Hematopoietic multipotent progenitor cell treated with erythropoietin and hydrocortisone succinate and interleukin-3 and kit ligand, for 15 days (in vitro differentiated cells): ENCODE measurements at places on chromosomes 6 and 20.
A peak's percentile ranks its signal among the peaks of the same experiment; 100 is the strongest.

- no peak for DNase-seq
These were observed 110.9 kb downstream of the GMDS start for GRCh38 chr6:2134554-2134953.

DNA sequence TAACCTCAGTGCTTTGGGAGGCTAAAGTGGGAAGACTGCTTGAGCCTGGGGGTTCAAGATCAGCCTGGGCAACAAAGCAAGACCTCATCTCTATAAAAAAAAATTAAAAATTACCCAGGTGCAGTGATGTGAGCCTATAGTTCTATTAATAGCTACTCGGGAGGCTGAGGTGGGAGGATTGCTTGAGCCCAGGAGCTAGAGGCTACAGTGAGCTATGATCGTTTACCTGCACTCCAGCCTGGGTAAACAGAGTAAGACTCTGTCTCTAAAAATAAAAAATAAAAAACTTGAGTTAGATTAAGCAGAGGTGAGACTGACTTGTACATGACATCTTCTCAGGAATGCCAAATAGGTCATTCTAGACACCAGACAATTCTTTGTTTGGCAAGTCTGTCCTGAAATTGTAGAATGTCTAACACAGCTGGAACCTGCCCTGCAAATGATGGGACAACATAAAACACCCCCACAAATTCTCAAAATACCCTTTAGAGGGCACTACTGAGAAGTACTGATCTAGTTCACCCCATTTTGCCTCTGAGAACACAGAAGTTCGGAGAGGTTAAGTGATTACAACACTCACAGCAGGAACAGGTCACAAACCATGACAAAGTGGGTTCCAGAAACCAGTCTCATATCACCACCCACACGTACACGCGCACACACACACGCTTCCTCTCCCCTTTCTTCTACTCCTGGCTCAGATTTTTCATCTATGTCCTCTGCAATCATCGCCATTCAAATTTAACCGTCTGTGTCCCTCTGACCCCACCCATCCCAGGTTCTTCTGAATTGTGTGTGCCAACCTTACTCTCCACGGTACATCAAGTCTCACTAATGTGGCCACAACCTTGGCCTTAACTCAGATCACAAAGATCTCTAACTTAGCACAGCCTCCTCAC, 38.3 kb downstream of the ARHGAP18 start:
- DNase-seq: peak; percentile 29

GRCh38 chr20:25327521-25328235, 63.0 kb downstream of the ABHD12 start:
- DNase-seq: no peak

- no peak for DNase-seq
These were observed 31.8 kb upstream of the ELMO2 start for GRCh38 chr20:46438156-46438750.

- DNase-seq: no peak
These were observed 29.7 kb upstream of the CD93 start for GRCh38 chr20:23115822-23116221.

- DNase-seq: no peak
These were observed 109.7 kb downstream of the BCAS1 start for GRCh38 chr20:53960579-53961272.

DNA sequence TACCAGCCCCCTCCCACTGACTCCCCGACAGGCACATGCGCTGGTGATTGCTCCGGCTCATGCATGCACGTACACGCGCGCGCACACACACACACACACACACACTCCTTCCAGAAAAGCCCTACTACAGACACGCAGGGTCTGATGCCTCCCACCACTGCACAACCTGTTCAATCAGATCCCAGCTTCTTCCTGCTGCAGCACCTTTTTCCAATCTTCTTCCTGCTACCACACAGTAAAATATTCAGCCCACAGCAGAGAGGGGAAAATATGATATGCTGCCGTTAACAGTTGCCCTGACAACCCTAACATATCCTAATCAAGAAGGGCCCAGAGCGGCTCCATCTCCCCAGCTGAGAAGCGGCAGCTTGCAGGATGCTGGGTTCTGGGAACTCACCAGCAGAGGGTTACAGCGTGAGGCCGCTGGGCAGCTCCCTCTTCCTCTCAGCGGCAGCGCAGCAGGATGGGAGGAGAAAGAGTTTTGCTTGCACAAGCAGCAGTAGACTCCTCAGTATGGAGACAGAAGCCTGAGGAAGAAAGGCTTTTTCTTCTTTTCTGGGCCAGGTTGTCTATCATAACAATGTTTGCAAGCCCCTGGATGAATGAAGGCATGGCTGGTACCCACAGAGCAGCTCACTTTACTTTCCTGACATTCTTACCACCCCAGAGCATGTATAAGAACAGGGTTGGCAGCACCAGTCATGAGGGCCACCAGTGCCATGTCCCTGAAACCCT, 23.9 kb downstream of the MAP7 start:
- DNase-seq: no peak

GRCh38 chr6:56244528-56245253, 2.7 kb downstream of the COL21A1 start:
- DNase-seq: no peak

DNA sequence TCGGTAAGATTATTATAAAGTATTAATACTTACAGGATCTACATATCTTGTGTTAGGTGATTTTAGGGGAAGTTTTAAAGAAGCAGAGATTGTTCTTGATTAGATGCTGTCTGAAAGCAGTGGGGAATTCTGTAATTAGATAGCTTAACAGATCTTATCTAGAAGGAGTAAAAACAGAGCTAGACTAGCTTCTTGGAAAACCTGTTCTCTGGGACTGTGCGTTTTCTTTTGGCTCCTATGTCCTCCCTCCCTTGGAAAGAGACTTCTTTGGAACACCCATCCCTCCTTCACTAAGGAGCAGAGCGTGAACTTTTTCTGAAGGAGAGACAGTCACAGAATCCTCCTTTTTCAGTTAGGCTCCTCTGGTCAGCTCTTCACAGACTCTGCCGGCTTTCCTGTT, 83.5 kb upstream of the ZNF184 start:
- DNase-seq: no peak

GRCh38 chr20:60632391-60633262, 619.4 kb upstream of the CDH4 start:
- DNase-seq: no peak

- DNase-seq: no peak
These were observed 57.8 kb upstream of the TAB2 start for GRCh38 chr6:149259753-149260152.

DNA sequence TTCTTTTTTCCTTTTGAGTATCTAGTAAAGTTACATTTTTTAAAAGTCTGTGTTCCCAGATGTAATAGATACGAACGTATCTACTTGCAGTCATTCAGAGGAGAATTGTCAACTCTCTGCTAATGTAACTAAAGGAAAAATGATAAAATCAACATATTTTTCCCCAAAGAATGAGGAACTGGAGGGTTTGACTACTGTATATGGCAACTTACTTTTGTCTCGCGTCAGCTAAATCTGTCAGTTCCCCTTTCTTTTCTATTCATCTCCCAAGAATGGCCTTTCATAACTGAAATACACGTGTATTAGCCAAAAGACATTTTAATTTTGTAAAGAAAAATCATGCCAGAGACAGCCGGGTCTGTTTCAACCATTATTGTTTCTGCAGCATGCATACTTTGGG, 5.4 kb downstream of the EYA2 start:
- no peak for DNase-seq

- no peak for DNase-seq
These were observed 171.3 kb downstream of the SLC16A10 start for GRCh38 chr6:111258615-111259088.

DNA sequence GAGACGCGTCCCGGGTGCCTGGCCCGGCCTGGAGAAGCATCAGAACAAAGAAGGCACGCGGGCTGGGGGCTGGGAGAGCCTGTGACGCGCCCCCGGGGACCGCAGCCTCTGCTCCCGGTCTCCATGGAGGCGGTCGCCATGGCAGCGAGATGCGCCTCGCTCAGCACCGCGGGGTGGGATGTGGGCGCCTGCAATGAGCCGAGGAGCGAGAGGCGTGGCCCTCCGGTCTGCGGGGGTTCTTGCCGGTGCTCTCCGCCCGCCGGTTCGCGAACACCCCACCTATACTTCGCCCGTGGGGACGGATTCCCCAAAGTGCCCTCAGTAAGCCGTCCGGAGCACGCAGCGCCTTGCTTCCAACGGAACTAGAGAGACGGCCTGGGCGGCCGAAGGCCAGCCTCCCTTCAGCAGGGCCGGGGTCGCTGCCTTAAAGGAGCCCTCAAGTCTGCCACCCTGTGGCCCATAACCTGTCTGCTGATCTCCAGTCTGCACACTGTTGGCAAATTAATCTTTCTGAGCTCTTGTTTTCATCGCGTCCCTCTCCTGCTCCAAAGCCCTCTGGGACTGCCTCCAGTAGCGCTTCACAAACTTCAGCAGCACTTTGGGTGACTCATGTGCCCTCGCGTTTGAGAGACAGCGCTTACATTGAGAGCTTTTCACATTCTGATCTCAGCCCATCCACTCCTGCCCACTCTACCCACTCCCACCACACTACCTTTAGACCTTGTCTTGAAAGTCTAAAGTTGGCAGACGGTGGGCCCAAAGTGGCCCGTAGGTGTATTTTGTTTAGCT, 983 bp upstream of the ADISSP start:
- peak; percentile 52 for DNase-seq

- no peak for DNase-seq
These were observed 183.3 kb downstream of the EDN1 start for GRCh38 chr6:12473494-12473893.

DNA sequence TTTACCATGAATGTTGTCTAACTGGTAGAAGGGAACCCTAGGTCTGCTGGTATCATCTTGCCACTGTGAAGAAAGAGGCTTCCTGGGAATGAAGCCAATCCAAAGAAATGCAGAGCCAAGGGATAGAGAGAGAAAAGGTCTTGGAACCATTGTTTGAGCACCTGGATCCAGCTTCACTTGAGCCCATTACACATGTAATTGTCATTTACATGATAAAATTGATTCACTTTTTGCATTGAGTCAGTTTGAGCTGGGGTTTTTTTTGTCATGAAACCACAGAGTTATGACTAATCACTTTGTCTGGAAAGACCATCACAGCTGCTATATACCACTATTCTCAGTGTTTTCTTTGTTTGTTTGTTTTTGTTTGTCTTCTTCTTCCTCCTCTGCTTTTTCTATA, 112.3 kb downstream of the CBLN4 start:
- DNase-seq: no peak

DNA sequence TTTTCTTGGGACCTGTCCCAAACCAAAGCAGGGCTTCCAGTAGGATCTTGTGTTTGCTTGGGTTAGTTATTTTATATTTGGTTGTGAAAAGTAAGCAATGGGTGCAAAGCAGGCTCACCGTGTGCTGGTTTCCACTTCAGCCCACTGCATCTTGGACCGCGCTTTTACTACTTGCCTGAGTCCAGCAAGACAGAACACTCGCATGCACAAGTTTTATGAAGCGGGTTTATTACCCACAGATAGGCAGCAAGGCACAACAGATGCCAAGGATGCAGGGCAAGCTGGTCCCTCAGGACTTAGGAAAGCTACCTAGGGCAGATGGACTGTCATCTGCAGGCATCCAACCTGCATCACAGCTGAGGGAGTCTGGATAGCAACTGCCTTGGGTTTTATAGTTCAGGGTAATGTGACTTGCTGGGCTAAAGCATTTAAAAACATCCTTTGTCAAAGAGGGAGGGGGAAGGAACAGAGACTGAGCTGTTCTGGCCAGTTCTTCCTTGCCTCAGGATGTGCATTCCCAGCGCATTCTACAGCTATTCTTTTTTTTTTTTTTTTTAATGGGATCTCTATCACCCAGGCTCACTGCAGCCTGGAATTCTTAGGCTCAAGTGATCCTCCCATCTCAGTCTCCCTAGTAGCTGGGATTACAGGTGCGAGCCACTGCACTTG, 18.5 kb downstream of the CITED2 start:
- DNase-seq: no peak

DNA sequence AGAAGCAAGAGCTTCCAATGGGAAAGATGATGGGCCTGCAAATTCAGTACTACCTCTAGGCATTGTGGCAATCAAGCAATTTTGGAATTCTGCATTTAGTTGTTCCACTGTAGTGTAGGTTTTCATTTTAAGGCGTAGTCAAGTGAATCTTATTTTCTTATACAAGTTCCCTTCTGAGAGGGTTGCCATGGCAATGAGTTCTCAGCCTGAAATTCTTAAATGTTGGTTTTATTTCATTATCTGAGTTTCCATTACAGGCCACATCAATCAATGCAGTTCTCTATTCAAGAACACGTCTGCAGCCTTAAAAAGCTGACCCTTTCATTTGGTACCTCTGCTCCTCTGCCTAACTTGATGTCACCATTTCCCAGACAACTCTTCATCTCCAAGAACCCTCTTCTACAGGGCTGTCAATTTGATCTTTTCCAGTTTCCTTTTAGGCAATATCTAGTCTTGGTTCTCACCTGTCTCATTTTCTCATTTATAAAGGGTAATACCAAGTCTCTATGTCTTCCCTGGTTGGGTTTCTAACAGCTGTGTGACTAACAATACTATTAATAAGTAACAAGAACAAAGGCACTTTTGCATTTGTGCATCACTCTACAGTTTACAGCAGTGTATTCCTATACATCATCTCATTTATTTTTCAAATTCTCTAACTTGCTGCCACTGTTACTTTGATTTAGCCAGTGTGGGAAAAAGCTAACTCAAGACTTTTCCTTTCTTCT, 898.2 kb upstream of the FLRT3 start:
- DNase-seq: no peak

DNA sequence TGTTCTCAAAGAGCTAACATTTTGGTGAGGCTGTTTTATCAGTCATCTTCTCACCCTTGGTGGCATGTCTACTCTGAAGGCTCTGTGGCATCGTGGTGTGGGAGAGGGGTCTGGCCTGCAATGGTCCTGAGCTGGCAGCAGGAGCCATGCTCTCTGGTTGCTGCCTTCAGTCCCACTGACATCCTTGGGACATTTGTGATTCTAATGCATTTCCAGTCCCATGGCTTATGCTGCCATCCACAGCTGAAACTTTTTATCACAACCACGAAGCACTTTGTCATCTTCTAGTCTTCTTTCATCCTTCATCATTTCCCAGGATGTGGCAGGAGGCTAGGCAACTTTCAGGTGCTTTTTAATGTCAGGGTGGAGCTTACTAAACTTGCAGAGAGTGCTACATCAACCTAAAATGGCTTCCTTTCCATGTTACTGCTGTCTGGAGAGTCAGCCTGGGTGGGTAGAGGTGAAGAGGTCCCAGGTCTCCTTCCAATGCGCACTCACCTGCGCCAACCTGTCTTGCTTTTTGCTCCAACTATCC, 77.1 kb downstream of the GPR63 start:
- no peak for DNase-seq

DNA sequence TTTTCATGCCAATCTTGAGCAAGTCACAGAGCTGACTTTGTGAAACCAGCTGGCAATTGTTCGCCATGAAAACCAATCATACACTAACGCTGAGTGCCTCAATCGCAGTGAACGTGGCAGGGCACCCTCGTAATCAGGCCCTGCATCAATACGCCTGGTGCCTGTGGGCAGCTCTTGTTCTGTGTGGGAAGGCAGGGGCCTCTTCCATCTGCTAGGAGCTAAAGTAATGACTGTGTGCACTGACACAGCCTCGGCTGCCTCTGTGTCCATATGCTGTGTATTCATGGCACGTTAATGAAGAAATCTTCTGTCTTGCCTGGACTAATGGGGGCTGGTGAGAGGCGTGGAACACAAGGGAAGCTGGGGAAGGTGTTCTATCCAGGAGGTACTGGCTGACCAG, 27.8 kb upstream of the SYNDIG1 start:
- DNase-seq: no peak
